Stimulated activated CD4-positive, alpha-beta T cell treated with anti-CD3 and anti-CD28 coated beads, Interleukin-1b, Interleukin-23, amount 100 ng/mL, for 1 hour (primary cell): ENCODE measurements at places on chromosomes 5 and 9.

DNA sequence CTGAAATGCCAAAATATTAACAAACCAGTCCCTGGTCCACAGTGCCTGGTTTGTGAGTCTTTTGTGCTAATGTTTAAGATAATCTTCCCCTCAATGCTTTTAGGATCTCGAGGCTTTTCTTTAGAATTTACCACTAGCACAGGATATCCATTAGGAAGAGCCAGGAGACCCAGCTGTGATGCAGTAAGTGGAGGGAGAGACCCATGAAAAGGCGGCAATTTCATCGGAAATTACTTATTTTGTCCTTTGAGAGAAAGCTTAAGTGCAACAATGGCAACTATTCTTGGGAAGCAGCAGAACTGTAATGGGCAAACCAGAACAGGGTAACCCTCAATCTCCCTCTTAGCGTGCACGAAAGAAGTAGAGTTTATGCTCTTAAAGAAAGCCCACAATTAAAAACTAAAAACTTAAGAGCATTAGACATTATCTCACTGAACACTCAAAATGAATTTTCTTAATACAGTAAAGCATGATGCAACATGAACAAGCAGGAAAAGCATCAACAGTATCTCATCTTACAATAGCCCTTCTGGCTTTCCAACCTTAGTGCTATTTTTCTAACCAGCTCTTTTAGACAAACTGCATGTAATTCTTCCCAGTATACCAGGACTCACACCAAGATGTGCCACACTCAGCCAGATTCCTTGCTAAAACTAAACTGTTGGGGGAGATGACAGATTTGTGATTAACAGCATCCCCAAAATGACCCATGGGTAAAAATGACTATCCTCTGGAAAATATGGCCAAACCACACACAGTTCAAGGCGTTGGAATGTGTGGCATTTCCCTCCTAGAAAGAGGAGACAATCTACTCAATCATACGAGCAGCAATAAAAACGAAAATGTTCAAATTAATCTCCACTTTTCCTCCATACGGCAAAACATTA, 36.4 kb downstream of the PWWP2A start:
- DNase-seq, result no peak

DNA sequence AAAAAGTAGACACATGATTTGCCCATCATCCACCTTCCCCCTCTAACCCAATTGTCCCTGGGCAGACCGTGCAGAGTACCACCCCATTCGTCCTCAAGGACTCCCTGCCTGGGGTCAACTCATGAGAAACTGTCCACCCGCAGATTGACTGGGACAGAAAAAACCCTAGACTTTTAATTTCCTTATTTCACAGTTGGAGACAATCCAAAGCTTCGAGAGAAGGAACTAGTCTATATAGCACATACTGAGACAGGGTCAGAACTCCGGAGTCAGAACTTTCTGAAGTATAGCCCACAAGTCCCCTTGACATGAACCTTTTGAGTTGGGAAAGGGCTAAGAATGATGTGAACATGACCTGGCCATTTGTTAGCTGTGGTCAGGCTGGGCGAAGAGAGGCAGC, 7.5 kb upstream of the GPX3 start:
- no peak for DNase-seq

DNA sequence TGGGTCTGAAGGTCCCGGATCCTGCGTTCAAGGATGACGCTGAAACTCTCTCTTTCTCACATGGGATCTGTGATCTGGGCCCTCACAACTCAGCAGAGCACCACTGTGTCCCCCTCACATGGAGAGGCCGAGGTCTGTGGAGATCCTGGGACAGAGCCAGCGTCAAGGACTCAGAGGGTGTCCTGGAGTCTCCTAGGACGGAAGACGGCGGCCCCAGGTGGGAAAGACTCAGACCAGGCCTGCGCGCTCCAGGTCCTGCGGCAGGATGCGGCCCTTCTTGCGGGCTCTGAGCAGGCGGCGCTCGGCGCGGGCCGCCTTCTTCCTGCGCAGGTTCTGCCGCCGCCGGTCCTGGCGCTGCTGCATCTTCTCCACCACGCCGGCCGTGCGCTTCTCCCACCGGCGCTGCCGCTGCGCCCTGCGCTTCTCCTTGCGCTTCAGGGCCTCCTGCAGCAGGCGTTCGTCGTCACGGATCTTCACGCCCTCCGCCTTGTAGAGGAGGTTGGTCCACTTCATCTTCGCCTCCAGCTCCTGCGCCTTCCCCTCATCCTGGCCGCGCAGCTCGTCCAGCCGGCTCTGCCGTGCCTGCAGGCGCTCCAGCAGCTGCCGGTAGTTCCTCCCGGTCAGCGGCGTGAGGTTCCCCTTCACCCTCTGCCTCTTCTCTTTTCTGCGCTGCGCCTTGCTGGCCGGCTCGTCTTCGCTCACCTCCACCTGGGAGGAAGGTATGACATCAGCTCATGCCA, 4.2 kb downstream of the SURF6 start:
- DNase-seq, result no peak

GRCh38 chr5:15499528-15500324, at the start of gene FBXL7:
Gene FBXL7, plus strand, starts transcription at chr5:15500180.
- DNase-seq, result no peak

GRCh38 chr9:96026655-96027213, 151.2 kb downstream of the ERCC6L2 start:
- no peak for DNase-seq

- no peak for DNase-seq
These were observed 344.2 kb downstream of the SPATA31D1 start for GRCh38 chr9:82332774-82333152.

DNA sequence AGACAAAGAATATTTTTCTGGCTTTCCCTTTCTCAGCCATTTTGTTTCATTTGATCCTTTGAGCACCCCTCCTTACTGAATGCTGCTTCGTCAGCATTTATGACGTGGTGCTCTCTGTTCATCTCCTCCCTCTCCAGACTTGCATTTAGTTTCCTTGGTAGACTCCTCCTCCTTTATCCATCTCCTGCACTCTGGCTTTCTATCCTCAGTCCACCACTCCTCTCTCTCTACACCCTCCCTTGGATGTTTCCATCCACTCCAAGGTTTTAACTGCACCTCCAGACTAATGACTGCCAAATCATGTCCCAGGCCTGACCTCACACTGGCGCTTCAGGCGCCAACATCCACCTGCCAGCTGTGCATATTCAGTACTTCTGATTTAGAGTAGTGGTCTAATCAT, 245.4 kb downstream of the RAB3C start:
- no peak for DNase-seq

DNA sequence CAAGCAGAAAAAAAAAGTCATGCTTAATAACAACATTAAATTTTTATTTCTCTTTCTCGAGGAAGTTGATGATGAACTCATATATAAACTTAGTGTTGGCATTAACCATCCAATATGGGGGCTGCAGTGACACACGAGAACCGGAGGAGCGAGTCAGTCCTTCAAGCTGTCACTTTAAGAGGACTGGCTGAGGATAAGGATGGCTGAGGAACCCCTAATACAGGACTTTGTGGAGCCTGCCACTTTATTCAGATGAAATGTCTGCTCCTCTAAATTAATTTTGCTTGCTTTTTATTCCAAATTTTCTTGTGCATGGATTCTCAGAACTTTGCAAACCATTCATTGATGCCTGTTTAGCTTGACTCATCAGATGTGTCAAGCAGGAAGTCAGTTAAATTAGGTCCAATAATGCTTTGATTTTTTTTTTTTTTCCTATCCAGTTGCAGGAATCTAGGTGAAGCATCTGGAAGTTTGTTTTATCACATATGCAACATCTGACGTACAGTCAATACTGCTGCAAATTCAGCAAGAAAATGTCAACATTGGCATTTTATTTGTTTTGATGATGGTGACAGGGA, 144.2 kb upstream of the COL5A1 start:
- DNase-seq, result no peak

DNA sequence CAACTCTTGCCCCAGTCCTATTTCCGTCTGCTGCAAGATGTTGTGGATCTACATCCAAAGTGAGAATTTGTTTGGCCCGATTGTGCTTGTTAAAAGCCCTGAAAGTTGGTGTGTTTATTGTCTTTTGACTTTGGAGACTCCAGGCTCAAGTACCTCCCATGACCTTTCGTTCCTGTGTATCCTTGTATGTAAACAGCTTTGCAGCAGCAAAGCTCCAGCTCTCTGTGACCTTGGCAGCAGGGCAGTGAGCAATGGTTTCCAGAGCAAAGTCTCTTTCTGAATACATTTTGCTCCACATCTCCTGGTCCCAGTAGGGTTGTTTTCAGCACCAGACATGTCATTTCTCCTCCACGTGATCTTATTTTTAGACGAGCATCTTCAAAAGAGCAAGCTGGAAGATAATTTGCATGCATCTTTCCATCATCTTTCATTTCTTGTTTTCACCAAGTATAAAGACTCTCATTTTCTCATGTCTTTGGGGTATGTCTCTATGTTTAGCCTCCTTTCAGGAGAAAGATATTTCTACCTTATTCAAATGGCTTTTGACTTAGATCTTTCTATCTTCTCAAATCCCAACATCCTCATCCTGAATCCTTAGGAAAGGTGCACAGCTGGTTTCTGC, 68.1 kb upstream of the ERCC6L2 start:
- no peak for DNase-seq

- DNase-seq, result peak; percentile 14
These were observed 836 bp downstream of the PCSK5 start for GRCh38 chr9:75891277-75891741.

GRCh38 chr5:88685591-88686541, 197.1 kb downstream of the MEF2C start:
- DNase-seq, result no peak

GRCh38 chr5:139904816-139905661, 109.4 kb downstream of the PSD2 start:
- DNase-seq, result no peak

GRCh38 chr9:121776001-121776738, 124.7 kb downstream of the DAB2IP start:
- DNase-seq, result no peak

DNA sequence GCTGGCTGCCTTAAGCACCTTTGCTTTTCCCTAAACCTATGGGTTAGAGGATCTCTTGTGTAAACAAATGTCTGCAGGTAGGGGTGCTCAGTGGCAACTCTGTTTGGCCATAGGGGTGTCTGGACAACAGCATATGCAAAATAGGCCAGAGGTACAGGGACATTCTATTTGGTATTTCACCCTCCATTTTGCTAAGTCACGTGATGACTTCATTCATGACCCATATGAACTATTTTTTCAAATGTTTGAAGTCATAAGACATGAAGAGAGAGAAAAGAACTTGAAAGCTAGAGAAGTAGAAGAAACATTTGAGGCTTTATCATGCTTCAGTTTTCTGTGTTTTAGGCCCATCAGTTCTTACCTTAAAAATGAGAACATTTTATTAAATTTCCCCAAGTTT, 370.2 kb downstream of the GADD45G start:
- DNase-seq, result no peak

- no peak for DNase-seq
These were observed 115.4 kb downstream of the SLC25A46 start for GRCh38 chr5:110854200-110854599.

DNA sequence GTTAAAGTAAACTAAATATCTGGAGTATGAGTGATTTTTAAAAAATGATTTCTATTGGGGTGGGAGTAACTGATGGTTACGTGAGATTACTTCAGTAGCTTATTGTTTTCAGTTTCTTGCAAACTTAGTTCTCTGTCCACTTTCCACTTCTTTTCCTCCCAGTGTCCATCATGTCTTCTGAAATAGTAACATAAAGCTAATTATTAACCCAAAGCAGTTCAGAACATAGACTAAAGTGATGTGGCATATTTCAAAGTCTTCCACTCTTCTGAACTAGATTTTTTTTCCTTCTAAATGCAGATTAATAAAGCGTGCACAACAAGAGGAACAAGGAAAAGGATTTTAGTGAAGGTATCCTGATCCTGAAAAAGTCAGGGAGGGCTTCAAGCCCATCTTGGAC, 114.1 kb downstream of the MAN2A1 start:
- DNase-seq, result no peak
